Urinary bladder (tissue), 4 donors: ENCODE measurements at places on chromosomes 4 and X. TPM values are rescaled to one million over a fixed set of nuclear protein-coding genes. Genes with fewer than 3 reads are reported as not detected.

GRCh38 chrX:5771441-5771840 is 457.2 kb downstream of the NLGN4X start:
- no peak for DNase-seq

- peak; percentile 25 for DNase-seq
These were observed 455 bp upstream of the ABCB7 start for GRCh38 chrX:75156531-75156945.

The PHOX2B gene
- 3.3 TPM for total RNA-seq

The PRSS12 gene
- total RNA-seq: 34.7 TPM

The ADRA2C gene
- total RNA-seq: 1.1 TPM

The IL9R gene
- 0.63 TPM for total RNA-seq
